ENCODE measurements at places on chromosomes 5 and 9.

DNA sequence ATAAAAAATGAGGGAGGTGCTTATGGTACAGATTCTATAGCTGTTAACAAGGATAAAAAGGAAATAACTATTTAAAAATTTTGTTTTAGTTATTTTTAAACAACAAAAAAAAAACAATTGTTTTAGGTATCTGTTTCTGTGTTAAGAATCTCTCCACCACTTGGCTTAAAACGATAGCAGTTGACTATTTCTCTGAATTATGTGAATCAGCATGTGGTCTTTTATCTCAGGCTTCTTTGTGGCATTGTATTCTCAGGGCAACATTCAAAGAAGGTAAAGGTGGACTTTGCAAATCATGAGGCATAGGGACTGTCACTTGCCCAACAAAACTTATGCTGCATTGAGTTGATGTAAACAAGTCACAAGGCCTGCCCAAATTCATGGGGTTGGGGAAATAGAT lies 55.2 kb downstream of the ERBIN start:
- DNase-seq, result no peak

- no peak for DNase-seq
These were observed 57.8 kb upstream of the RAI14 start for GRCh38 chr5:34598177-34598794.

DNA sequence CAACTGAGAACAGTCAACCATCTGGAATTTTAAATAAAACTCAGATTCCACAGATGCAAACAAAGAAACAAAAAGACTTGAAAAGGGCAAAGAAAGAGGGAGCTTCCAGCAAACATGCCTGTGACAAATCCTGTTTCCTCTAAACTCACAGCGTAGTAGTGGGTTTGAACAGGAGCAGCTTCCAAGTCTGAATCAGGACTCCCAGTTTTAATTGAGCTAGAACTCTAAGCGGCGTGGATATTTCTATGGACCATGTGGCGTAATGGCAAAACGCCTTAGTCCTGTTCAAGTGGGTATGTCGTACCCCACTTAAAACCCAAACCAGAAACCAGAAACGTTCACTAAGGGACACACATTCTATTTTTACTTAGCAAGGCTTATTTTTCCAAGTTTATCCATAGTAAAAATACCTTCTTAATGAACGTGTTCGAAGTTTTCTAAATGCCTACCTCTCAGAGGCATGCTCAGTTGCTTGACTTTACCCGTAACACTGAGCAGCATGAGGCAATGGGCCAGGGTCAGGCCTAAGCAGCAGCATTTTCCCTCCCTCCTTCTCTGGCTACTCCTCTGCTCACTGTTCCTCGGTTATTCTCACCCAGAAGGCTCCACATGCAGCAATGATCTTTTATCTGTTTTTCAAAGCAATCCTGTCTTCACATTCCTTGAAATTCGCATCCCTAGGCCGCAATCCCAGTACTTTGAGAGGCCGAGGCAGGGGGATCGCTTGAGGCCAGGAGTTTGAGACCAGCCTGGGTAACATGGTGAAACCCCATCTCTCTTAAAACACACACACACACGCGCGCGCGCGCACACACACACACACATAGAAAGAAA lies 77.9 kb downstream of the FNBP1 start:
- no peak for DNase-seq

DNA sequence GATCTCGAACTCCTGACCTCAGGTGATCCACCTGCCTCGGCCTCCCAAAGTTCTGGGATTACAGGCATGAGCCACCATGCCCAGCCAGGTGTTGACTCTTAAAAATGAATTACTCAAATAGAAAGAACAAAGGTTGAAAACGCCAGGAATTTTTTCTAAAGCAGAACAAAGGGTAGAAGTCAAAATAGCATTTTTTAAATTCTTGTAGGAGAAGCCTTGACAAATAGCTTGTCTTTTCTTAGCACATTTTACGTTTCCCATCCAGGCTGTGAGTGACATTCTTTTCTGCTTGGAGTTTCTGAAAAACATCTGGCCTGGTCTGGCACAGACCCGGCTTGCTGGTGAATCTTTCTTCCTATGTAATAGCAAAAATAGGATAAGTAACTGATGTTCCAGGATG lies 169.4 kb upstream of the ZNF462 start:
- DNase-seq, result no peak

DNA sequence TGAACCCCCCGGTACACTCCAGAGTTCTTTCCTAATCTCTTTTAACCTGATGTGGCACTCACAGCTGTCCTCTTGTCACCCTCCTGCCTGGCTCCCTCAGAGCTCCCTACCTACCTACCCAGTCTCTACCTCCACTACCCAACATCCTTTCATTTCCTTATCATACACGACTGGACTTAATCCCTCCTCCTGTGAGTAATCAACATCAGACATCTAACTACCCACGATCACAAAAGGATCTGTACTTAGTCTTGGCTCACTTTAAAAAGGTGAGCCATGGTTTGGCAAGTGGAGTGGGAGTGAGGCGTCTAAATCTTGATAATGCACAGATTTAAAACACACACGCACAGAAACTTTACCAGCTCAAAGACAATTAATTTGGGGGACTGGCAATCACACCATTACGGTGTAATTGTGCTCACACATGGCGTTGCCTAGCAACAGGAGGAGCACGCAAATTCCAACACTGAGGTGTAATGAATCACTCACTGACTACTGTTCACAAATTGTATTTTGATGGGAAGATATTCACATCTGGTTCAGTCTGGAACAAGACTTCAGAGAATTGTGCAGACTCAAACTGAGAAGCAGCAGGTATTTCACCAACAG lies 235.9 kb downstream of the EPB41L4A start:
- no peak for DNase-seq

GRCh38 chr9:86783884-86784283 lies 163.4 kb downstream of the GAS1 start:
- no peak for DNase-seq

DNA sequence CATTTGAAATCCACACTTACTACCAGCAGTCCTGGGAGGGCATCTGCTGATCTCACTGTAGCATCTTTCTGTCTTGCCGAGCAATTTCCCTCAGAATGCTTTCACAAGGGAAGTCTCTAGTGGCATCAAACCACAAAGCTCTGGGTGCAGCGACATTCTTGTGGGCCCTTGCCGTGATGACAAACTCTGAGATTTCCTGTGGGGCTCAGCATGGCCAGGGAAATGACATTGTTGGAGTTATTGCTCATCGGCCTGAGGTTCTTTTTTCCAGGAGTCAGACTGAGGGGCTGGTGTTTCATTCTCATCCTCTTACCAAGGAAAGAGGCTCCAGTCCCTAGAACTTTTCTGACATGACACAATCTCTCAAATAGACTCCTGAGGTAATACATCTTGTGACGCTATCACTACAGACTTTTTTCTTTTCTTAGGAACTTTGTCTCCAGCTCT lies 51.4 kb downstream of the PFDN1 start:
- peak; percentile 74 for DNase-seq

- no peak for DNase-seq
These were observed 390.3 kb downstream of the CAAP1 start for GRCh38 chr9:26502311-26502710.

GRCh38 chr5:38465061-38465460 lies 91.4 kb downstream of the LIFR start:
- no peak for DNase-seq

DNA sequence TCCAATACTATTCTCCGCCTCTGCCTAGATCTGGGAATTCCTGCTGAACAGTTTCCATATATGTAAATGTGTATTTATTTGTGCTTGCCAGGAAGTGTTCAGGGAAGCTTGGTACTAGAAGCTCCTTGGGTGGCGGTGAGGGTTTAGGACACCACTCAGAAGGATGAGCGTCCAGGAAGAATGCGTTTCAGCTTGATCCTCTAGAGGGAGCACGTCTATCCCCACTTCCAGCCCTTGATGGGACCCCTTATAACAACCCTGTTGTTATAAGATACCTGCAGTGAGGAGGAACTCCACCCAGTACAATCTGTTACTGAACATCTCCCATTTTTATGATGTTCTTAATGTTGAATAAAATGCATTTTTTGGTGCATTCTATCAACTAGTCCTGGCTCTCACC lies 88.9 kb downstream of the CYFIP2 start:
- DNase-seq, result no peak

GRCh38 chr5:97044052-97044451 lies 98.4 kb downstream of the LIX1 start:
- no peak for DNase-seq

DNA sequence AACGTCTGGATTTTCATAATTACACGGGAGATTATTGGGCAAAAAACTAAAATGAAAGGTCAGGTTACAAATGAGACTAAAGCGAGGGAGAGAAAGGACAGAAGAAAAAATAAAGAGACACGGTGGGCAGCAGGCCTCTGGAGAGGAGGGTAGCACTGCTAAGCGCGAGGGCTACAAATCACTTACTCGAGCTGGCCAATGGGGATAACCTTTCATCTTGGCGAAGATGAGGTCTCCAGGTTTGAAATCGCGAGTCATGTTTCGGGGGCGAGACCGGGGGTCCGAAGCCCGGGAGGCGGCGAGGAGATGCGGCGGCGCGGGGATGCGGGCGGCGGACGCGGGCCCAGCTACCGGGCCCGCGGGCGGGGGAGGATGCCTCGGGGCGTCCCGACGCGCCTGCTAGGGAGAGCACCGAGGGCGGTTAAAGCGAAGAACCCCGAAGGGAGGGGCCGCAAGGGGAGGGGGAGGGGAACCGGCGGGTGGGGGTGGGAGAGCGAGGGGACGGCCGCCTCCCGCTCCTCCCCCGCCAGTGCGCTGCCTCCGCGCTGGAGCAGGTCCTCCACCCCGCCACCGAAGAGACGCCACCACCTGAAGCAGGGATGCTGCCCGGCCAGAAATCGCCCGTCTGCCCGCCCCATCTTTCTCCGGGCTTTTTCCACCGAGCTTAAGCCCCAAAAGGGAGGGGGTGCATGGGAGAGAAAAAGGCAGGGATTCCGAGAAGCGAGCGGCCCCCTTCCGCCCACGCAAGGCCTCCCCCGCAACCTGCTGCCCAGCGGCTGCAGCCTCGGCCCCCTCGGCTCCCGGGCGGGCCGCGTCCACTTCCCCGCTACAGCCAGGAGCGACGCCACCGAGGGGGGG lies 610 bp downstream of the PSIP1 start:
- DNase-seq, result peak; percentile 65

GRCh38 chr5:152532714-152533113 lies 127.6 kb upstream of the NMUR2 start:
- no peak for DNase-seq

DNA sequence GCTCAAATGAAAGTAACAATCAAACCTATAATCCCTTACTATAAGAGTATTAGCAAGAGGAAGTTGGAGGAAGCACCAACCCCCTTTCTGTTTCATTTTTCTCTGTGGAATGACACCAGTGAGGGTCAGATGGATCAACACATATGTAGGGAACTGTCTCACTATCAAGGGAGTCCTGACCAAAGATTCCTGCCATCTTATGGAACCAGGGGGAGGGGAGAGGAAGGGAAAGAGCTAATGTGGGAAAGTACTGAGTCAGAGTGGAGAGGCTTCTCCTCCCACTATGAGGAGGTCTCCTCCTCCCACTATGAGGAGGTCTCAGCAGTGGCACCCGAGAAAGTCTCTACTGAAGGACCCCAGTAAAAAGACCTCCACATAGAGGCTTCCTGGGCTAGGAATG lies 73.3 kb upstream of the PCSK1 start:
- no peak for DNase-seq

- no peak for DNase-seq
These were observed 110.1 kb upstream of the IRX2 start for GRCh38 chr5:2861605-2862004.

DNA sequence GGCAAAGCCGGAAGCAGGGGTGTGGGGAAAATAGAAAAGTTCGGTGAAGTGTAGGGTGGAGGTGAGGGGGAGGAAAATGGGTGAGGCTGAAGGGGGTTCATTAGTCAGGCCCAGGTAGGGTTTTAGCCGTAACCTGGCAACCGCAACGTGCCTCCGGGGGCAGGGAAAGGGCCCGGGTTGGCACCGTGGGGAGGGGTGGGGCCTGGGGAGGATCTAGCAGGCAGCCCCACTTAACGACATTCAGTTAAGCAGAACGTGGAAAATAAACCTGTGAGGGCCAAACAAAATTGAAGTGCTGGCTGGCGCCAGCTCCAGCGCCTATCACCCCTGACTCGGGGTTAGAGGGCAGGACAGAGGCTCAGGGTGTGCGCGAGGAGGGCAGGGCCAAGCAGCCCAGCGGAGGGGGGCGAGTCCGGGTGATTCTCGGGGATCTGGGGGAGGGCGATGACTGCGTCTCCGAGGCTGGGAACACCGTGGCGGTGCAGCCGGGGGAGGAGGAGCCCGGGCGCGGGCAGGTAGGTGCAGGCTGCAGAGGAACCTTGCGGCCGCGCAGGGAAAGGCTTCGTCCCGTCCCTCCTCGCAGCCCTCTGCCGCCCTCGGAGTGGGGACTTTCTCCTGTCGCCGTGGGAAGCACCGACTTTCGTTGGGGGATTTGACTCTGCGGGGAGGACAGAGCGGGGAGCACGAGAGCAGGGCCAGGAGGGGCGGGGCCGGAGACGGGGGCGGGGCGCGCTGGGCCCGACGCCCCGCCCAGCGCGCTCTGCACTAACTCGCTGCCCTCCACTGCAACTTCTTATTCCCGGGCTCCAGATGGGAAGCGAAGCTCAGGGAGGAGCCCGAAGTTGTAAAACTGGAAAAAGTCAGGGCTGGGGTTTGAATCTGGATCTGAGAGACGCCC lies 5.1 kb downstream of the RGS14 start:
- peak; percentile 66 for DNase-seq

- peak; percentile 62 for DNase-seq
These were observed 2.0 kb downstream of the LARP1 start for GRCh38 chr5:154756868-154757813.

DNA sequence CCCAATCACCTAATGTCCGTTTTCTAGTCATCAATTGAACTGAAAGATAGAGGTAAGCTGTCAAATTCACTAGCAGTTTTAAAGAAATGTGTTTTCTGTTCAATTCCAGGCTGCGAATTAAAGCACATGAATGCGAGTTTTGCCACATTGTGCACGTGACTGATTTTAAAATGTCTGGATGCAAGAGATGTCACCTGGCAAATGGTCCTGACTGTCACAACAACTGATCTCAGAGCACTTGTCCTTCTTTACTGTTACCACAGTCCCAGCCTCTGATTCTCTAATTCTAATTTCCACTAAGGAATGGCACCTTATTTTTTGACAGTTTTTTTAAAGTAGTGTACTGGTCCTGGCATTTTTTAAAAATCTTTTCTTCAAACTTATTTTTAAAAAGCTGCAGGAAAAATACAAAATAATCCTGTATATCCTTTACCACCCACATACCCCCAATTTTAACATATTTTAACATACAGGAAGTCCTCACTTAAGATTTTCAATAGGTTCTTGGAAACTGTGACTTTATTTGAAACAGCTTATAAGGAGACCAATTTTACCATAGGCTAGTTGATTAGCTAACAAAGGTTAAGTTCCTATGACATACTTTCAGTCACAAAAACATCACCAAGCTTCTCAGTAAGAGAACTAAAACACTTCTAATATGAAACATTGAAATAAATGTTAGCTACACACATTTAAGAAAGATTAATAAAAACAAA lies 1364.3 kb downstream of the EFNA5 start:
- no peak for DNase-seq

- DNase-seq, result no peak
These were observed 68.2 kb upstream of the NR4A3 start for GRCh38 chr9:99753436-99753835.

GRCh38 chr9:71791875-71792274 lies 23.6 kb upstream of the CEMIP2 start:
- DNase-seq, result no peak

GRCh38 chr5:58046371-58046770 lies 413.5 kb downstream of the PLK2 start:
- DNase-seq, result no peak
